ENCODE measurements at places on chromosomes 5 and 9. TPM values are rescaled to one million over a fixed set of nuclear protein-coding genes. Genes with fewer than 3 reads are reported as not detected.

EIF4EBP3 gene
- not detected for total RNA-seq

DCTN4 gene
- 41.8 TPM for total RNA-seq

SLC1A3 gene
- total RNA-seq: 27.2 TPM

SLC6A18 gene
- not detected for total RNA-seq

WDR70 gene
- total RNA-seq: 34.9 TPM

C5orf46 gene
- not detected for total RNA-seq

ARL14EPL gene
- total RNA-seq: not detected

SLIT3 gene
- 0.59 TPM for total RNA-seq

IFNW1 gene
- total RNA-seq: not detected

DOCK8 gene
- total RNA-seq: 0.94 TPM

- no peaks in the 10 kb centered on the region for H3K27me3 ChIP-seq
- DNase-seq: no peak
- no peak overlapping the region for H3K27ac ChIP-seq
- no peak overlapping the region for H3K4me3 ChIP-seq
Measured at GRCh38 chr5:122111460-122111859, 17.9 kb upstream of the ZNF474 start.

DNA sequence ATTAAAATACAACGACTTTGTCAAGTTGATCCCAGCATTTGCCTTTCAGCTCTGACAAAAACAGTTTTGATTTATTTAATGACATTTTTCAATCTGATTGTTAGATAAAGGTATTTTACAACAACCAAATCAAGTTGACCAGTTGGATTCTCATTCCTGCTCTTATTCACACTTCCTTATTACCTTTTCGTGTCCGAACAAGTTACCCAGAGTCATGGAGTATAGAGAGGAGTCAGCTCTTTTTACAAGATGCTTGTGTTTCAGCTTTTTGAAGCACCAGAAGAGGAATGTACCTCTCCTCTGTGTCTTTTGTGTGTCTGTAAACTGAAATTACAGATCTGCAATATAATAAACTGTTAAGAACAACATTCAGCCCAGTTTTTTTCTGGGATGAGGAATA, 151.3 kb upstream of the TMEM161B start:
- no peaks in the 10 kb centered on the region for H3K4me1 ChIP-seq
- no peak overlapping the region for H3K4me3 ChIP-seq
- DNase-seq: no peak
- no peaks in the 10 kb centered on the region for H3K36me3 ChIP-seq

DNA sequence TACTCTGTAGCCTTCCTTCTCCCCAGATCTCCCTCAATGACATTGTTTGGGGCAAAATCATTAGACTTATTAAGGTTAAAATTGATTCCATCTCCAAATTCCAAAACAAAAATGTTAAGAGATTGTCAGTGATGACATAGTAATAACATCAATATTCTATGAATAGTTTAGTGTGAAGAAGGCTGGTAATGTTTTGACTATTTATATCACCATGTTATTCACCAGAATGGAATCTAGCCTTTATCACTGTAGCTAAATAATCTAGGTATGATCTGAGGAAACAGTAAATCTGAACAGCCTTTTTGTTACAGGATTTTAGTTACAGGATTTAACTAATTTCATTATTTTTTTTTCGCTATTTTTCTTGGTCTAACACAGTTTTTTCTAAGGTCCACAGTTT, 929 bp upstream of the PLPP6 start:
- peak overlapping the region; percentile 79 for H3K4me3 ChIP-seq
- H3K36me3 ChIP-seq: no peaks in the 10 kb centered on the region
- H3K27me3 ChIP-seq: no peaks in the 10 kb centered on the region
- H3K27ac ChIP-seq: peak overlapping the region; percentile 26

DNA sequence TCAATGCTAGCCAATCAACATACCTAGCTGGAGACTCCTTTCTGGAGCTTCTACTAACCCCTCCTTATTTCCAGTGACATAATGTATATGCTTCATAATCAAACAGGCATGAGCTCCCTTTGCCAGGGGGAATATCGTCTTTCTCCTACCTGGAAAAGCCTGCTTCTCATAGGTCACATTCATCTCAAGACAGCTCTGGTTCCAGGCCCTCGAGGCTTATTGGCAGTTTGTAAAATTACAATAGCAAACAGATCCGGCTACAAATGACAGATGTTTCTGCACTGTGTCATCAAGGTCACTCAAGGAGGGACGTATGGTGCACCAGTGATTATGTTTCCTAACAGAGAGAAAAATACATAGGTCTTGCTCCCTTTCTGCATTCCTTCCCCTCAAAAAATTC, 140.0 kb downstream of the SAXO1 start:
- H3K36me3 ChIP-seq: no peaks in the 10 kb centered on the region
- DNase-seq: no peak
- H3K27me3 ChIP-seq: no peaks in the 10 kb centered on the region
- no peak overlapping the region for H3K27ac ChIP-seq
- peaks cover 5% of the 10 kb centered on the region for H3K4me1 ChIP-seq

GRCh38 chr5:62592558-62592957, 13.9 kb downstream of the LRRC70 start:
- peaks cover 5% of the 10 kb centered on the region for H3K36me3 ChIP-seq
- H3K27ac ChIP-seq: no peak overlapping the region
- H3K4me1 ChIP-seq: peaks cover 16% of the 10 kb centered on the region
- H3K27me3 ChIP-seq: no peaks in the 10 kb centered on the region
- no peak for DNase-seq

DNA sequence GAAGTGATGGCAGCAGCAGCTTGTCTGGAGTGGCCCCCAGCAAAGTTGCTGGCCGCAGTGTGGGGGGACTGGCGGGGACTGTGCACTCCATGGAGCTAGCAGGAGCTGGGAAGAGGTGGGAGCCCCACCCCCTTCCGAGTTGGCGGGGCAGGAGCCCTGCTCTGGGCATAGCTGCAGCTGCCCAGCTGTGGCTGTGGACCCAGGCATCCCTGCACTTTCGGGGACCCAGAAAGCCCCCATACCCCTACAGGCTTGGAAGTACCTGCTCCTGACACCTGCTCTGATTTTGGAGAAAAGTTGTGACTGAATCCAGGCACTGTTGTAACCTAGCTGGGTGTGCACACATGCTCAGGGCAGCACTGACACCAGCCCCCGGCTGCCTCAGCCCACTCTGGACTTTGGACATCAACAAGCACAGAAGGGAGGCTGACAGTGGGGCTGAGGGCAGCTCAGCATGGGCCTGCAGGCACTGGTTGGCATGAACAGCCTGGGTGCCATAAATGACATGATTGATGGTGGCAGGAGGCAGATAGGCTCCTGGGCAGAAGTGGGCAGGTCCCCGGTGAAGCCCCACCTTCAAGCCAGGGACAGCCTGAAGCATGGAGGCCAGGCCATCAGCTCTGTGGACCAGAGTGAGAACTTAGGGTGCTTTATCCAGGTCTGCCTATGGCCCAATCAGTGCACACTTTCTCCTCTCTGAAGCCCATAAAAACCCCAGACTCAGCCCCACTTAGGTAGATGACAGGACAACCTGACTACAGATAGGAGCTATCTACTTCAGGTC, 12.6 kb downstream of the LMBRD2 start:
- peak; percentile 7 for DNase-seq
- H3K4me3 ChIP-seq: no peak overlapping the region
- no peaks in the 10 kb centered on the region for H3K4me1 ChIP-seq
- no peak overlapping the region for H3K27ac ChIP-seq

DNA sequence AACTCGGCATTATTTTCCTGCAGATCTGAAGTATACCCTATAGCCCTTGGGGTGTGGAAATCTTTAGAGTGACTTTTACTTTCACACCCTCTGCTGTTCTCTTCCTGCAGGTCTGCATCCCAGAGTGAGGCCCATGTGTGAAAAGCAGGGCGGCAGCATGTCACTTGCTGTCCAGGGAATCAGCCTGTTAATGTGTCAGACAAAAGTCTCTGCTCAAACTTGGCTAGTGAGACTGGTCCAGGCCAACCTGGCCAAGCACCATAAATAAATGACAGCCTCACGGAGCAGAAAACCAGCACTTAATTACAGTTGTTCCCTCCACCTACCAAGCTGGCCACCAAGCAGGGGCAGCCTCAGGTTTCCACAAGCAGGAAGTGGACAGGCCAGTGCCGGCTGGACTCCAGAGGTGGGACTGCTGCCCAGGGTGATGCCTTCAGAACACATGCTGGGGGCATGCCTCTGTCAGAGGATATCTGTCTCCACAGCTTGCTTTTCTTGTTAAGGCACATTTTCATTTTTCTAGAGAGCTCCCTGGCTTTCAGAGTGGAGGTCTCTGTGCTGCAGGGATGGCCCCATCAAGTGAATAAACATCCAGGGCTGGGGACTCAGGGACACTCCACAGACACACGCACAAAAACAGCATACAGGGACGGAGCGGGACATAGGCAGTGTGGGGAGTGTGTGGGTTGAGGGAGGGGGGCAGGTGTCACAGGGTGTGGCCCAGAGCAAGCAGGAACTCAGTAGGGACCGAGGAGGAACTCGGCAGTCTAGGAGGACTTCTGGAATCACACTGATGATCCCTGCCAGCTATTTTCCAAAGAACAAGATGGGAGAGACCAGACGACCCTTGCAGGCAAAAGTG, 243.8 kb upstream of the IRX1 start:
- no peaks in the 10 kb centered on the region for H3K27me3 ChIP-seq
- no peaks in the 10 kb centered on the region for H3K36me3 ChIP-seq
- no peak for DNase-seq
- no peak overlapping the region for H3K4me3 ChIP-seq
- no peaks in the 10 kb centered on the region for H3K4me1 ChIP-seq

GRCh38 chr5:72108202-72109061, 1.2 kb downstream of the MAP1B start:
- no peaks in the 10 kb centered on the region for H3K27me3 ChIP-seq
- H3K36me3 ChIP-seq: no peaks in the 10 kb centered on the region
- peak; percentile 94 for DNase-seq
- H3K27ac ChIP-seq: peak overlapping the region; percentile 93
- peak overlapping the region; percentile 90 for H3K4me3 ChIP-seq

- DNase-seq: no peak
- H3K27ac ChIP-seq: no peak overlapping the region
- H3K4me1 ChIP-seq: peaks cover 18% of the 10 kb centered on the region
- H3K36me3 ChIP-seq: peaks cover 4% of the 10 kb centered on the region
Measured at GRCh38 chr5:72210888-72211678, 103.8 kb downstream of the MAP1B start.

DNA sequence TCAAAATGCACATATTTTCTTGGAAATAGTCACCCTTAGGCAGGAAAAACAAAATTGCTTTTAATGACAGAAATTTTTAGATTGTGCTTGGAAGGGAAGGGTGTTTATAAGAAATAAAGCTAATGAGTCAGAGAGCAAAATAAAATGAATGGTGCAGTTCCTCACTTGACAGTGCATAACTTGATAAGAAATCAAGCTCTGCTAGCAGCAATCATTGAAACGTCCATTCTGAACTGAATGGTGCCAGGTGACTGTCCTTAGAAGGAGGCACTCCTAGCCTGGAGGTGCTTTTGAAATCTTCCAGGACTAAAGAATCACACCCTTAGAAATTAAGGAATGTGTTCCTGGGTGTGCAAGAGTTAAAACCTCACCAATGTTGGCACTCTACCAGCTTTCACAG, 202.5 kb downstream of the EFNA5 start:
- H3K36me3 ChIP-seq: no peaks in the 10 kb centered on the region
- no peak overlapping the region for H3K4me3 ChIP-seq
- peaks cover 78% of the 10 kb centered on the region for H3K4me1 ChIP-seq
- DNase-seq: no peak
- no peaks in the 10 kb centered on the region for H3K27me3 ChIP-seq
- H3K27ac ChIP-seq: no peak overlapping the region

DNA sequence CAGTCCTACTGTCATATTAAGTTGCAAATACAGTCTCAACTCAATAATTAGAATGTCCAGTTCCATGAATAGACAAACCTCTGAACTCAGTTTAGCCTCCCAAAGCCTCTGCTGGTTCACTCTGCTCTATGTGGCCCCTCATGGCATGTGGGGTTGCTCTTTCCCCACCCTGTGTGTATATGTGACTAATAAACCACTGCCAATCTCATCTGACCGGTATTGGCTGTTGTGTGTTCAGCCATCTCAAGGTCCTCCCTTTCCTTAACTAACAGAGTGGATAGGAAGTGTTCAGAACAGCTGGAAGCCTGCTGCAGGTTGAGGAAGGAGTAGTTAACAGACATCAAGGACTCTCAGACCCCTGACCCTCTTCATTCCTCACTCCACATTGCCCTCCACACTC, 55.3 kb downstream of the IL33 start:
- H3K4me3 ChIP-seq: no peak overlapping the region
- H3K27me3 ChIP-seq: no peaks in the 10 kb centered on the region
- no peaks in the 10 kb centered on the region for H3K4me1 ChIP-seq
- DNase-seq: no peak
- no peaks in the 10 kb centered on the region for H3K36me3 ChIP-seq

DNA sequence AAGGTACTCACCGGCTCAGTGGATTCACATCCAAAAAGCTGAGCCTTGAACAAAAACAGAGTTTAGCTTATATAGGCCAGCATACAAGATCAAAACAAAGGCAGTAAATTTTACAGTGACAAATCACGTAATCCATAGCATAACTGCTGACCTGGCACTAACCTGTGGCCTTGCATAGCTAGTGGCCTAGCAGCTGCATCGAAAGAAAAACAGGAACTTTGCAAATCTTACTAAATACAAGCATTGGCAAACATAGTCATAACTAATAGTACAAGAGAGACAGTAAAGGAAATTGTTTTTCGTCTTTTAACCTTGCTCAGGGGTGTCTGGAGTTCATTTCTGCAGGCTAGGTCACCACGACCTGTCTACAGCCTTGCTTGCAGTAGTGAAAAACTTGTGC, 4.8 kb downstream of the HSDL2 start:
- H3K27ac ChIP-seq: peak overlapping the region; percentile 19
- H3K4me1 ChIP-seq: no peaks in the 10 kb centered on the region
- H3K36me3 ChIP-seq: no peaks in the 10 kb centered on the region

DNA sequence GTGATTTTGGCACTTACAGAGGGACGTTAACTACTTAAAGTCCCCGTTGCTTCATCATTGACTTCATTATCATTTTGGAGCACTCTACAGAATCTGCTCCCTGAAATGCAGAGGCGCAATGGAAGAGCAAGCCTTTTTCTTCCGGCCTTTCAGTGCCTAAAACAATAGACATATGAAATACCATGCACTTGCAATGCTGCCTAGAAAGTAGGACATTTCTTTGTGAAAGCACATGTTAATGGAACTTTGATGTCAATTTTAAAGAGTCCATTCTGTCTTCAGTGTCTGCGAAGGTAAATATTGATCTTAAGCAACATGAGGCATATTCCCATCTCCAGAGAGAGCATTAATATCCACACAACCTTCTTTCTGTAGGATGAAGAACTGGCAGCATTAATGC, 36.3 kb downstream of the ITGA2 start:
- DNase-seq: no peak
- H3K27me3 ChIP-seq: no peaks in the 10 kb centered on the region
- no peaks in the 10 kb centered on the region for H3K36me3 ChIP-seq
- no peak overlapping the region for H3K27ac ChIP-seq
- peaks cover 12% of the 10 kb centered on the region for H3K4me1 ChIP-seq

DNA sequence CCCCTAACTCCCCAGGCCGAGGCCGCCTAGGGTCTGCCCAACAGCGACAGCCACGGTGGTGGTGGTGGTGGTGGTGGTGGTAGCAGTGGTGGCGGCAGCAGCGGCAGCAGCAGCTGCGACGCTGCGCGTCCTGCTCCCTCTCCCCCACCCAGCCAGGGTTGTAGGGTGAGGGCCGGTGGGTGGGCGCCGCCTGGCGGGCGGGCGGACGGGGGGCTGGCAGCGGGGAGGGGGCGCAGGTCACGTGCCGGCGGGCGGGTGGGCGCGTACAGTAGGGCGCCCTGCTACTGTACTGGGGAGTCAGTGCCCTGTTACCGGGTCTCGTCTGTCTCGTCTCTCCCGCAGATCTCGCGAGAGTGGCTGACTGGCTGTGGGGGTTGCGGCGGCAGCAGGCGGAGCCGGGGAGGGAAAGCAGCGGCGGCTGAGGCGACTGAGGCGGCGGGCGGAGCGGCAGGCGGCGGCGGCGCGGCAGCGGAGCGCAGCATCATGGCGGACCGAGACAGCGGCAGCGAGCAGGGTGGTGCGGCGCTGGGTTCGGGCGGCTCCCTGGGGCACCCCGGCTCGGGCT, at the start of gene PURA:
PURA (plus strand) TSS at position 411 of the 565 bp plus-strand sequence; CDS start at position 484, 73 bp downstream.
- H3K4me3 ChIP-seq: peak within 1 kb of the TSS; percentile 80
- H3K27me3 ChIP-seq: peaks cover 88% of the 10 kb centered on the region
- peaks cover 41% of the 10 kb centered on the region for H3K4me1 ChIP-seq
